ENCODE measurements at places on chromosomes 7 and 10. TPM values are rescaled to one million over a fixed set of nuclear protein-coding genes. Genes with fewer than 3 reads are reported as not detected.

The PDE6C gene
- total RNA-seq, result not detected

The BCL7B gene
- total RNA-seq, result 109 TPM

The HOXA3 gene
- total RNA-seq, result 0.32 TPM

The MMD2 gene
- not detected for total RNA-seq

The KCP gene
- total RNA-seq, result 0.49 TPM

The NKX2-3 gene
- not detected for total RNA-seq

The BUD23 gene
- 93.1 TPM for total RNA-seq

The FAM25G gene
- not detected for total RNA-seq

The ANLN gene
- total RNA-seq, result 1.7 TPM

The CADPS2 gene
- total RNA-seq, result not detected

The CHST15 gene
- total RNA-seq, result 8.7 TPM

The LRIT1 gene
- not detected for total RNA-seq

The PARD3 gene
- 0.38 TPM for total RNA-seq

The LRRC18 gene
- not detected for total RNA-seq

The IDI2 gene
- not detected for total RNA-seq

The CFAP43 gene
- total RNA-seq, result not detected

The CNTNAP2 gene
- total RNA-seq, result not detected

The SAP25 gene
- total RNA-seq, result 32.5 TPM

The MALRD1 gene
- not detected for total RNA-seq

The DGKI gene
- 0.53 TPM for total RNA-seq

The BCAP29 gene
- total RNA-seq, result 22.1 TPM

The VKORC1L1 gene
- total RNA-seq, result 5.7 TPM

The PAPOLB gene
- 0.36 TPM for total RNA-seq

The EGR2 gene
- 12.8 TPM for total RNA-seq

The CPA5 gene
- total RNA-seq, result not detected

The TCF7L2 gene
- total RNA-seq, result 10.4 TPM

The RSPH10B2 gene
- 0.12 TPM for total RNA-seq

The ARMC10 gene
- 15.0 TPM for total RNA-seq

The ASAH2B gene
- total RNA-seq, result 1.9 TPM

The LIPN gene
- total RNA-seq, result 0.83 TPM

The AGMO gene
- total RNA-seq, result not detected

The CABCOCO1 gene
- total RNA-seq, result not detected

The CYP3A5 gene
- 0.14 TPM for total RNA-seq

All from natural killer cell (primary cell).